ENCODE measurements at places on chromosomes 16 and 17.

DNA sequence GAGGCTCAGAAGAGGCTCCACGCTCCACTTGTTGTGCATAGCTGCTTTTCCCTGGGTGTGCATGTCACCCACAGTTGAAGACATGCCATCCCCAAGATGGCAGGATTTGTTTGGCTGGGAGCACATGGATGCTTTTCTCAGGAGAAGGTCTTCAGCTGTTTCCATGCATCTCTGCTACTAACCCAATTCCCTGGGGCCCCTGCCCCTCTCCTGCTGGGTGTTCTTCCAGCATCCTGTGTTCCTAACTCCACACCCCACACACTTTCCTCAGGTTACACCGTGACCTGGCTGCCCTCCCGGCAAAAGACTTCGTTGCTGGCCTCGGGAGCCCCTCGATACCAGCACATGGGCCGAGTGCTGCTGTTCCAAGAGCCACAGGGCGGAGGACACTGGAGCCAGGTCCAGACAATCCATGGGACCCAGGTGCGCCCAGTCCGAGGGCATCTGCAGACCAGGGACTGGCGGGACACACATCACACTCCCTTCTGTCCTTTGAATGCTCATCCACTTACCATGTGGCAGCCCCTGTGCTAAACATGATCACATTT is 21.5 kb downstream of the ITGAL start:
- no peak for DNase-seq

GRCh38 chr17:41695134-41695661 is 6.5 kb downstream of the EIF1 start:
- DNase-seq = no peak

DNA sequence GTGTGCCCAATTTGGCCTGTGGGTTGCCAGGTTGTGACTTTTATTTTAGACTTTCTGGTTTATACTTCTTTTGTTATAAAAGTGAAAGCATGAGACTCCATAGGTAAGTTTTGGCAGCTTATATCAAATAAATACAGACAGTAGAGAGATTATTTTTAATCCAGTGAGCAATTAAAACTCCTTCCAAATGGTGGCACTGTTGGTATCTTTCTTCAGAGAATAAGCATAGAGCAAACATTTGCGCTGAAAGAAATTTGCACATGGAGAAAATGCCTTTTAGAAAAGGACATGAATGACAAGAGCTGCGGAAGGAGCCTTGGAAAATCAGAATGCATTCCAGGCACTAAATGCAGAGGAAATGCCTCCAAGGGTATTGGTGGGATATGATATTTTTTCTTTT is 46.1 kb upstream of the DNAJA2 start:
- no peak for DNase-seq

GRCh38 chr16:30775131-30775391 is 11.9 kb downstream of the ZNF629 start:
- DNase-seq = no peak

- DNase-seq = peak; percentile 37
Measured at GRCh38 chr17:77882481-77883212, 75.9 kb upstream of the TNRC6C start.

DNA sequence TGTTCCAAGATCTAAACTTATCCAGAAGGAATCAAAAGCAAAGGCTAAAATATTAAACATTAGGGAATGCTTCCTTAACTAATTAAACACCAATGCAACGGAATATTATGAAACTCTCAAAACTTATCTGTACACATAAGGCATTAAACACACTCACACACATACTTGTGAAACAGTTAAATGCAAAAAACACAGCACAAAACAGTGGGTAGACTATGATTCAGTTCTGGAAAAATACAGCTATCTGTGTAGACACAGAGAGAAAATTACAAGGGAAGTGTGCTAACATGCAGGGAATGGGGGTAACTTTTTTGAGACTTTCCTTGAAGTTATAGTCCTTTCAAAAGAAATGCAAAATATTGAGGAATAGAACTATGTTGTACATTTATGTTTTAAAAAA is 36.7 kb upstream of the CCL1 start:
- no peak for DNase-seq

DNA sequence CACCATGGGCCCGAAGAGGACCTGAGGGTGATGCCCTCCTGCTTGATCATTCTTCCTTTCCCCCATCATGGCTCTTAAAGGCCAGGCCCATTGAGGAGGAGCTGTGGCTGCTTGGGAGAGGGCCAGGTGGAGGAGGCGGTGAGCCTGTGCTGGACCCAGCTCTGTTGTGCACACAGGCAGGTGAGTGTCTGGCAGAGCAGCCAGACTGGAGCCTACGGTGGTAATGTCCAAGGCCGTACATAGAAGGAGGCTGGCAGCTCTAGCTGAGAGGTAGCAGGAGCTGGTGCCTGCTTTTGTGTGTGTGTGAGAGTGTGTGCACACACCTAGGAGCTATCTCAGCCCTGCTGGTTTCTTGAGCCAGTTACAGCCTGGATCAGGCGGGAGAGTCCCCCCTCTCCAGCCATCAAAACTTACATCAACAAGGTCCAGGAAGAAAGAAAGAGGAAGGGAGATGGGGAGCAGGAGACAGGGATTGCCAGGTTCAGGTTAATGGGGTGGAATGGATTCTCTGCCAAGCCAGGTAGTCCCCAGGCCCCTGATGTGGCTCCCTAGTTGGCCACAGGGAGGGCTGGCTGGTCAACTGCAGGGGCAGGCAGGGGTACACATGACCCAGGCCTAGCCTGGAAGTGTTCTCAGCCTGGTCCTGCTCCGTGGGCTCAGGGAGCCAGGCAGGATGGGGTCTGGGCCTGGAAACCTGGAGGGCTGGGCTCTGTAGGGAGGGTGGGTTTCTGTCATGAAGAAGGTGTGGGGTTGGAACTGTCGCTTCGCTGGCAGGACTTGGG is 107.1 kb downstream of the RAP1GAP2 start:
- no peak for DNase-seq

- no peak for DNase-seq
Measured at GRCh38 chr16:68131813-68132706, 46.9 kb downstream of the NFATC3 start.

DNA sequence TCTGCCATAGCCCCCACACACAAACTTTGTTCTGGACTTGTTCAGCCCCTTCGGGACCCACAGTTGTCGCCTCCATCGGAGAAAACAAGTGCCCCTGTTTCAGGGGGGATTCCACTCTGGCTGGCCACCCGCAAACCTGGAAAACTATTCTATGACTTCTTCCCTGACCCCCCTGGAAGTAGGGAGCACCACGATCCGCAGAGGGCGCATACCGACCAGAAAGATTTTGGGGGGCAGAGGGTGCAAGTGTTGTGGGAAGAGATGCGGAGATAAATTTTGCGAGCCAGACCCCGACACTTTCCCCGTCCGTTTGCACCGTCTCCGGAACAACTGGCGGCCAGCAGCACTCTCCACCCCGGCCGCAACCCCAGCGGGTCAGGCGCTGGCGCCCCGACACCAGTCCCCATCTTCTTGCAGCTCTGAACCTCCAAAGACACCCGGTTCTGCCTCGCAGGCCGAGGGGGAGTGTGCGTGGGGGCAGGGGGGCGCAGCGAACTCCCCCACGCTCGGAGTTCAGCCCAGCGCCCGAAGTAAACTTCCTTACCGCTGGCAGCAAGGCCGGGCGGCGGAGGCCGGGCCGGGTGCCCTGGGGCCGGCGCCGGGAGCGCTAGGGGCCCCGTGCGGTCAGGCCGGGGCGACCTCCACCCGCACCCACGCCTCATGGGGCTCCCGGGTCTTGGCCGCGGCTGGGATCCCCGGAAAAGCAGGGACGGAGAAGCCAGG is 744 bp downstream of the SALL1 start:
- no peak for DNase-seq

- no peak for DNase-seq
Measured at GRCh38 chr17:73068322-73069153, 23.9 kb downstream of the SLC39A11 start.

DNA sequence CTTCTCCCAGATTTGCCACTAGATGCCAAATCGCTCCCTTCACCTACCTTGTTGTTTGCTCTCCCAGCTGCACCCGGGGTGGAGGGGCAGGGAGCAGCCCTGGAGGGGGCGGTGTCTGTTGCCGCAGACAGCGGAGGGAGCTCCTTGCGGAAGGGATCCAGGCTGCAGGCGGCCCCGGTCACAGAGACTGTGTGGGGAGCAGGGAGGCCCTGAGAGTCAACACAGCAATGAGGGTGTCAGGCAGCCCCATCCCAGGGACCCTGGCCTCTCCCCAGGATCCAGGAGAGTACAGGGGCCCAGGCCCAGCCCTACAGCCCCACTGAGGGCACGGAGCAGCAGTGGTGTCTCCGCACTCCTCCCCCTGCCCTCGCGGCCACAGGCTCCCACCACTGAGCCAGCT is 50.5 kb upstream of the CHMP6 start:
- no peak for DNase-seq

- DNase-seq = peak; percentile 18
Measured at GRCh38 chr17:50661795-50662391, 27.2 kb downstream of the ABCC3 start.

GRCh38 chr16:5001571-5001970 is 32.2 kb downstream of the NAGPA start:
- no peak for DNase-seq

DNA sequence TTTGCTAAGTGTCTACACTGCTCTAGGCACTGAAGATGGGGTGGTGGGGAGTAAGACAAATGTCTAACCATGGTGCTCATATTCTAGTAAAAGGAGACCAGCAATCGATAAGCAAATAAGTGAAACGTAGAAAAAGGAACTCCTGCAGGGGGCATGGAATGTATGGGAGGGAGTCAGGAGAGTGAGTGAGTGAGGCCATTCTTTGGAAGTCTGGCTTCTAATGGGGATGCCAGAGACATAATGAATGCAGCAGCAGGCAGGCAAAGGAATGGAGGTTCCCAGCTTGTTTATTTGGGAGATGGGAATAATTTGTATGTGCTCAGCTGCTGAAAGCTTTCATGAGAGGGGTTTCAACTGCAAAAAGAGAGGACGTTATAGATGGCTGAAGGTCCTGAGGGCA is 216.4 kb upstream of the DYNLRB2 start:
- DNase-seq = no peak

GRCh38 chr16:53433509-53433908 is 762 bp upstream of the RBL2 start:
- no peak for DNase-seq

DNA sequence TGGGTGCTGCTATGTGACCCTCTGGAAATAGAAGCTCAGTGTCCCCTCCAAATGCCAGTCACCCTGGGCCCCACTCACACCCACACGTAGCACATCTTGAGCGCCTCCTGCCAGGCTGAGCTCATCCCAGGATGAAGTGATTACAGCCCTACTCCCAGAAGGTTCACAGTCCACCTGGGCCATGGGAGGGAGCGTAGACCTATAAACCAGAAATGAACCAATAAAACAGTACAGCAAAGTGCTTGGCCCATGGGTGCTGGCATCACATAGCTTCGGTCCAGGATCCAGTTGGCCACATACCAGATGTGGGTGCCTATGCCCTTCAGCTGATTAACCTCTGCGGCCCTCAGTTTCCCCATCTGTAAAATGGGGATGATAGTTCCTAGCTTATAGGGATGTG is 2.2 kb upstream of the BICDL2 start:
- DNase-seq = no peak

Measured in stimulated activated CD4-positive, alpha-beta T cell treated with anti-CD3 and anti-CD28 coated beads, Interleukin-1b, Interleukin-23, amount 100 ng/mL, for 24 hours (primary cell).